ENCODE measurements at places on chromosomes 3 and 15. TPM values are rescaled to one million over a fixed set of nuclear protein-coding genes. Genes with fewer than 3 reads are reported as not detected.

ECE2 gene
- 7.7 TPM for polyA plus RNA-seq

FILIP1L gene
- polyA plus RNA-seq = 19.0 TPM

HESX1 gene
- polyA plus RNA-seq = 1.1 TPM

FRMD5 gene
- polyA plus RNA-seq = 0.23 TPM

VPS18 gene
- 6.8 TPM for polyA plus RNA-seq

FAM107A gene
- polyA plus RNA-seq = 21.0 TPM

CYP8B1 gene
- polyA plus RNA-seq = not detected

FBXL2 gene
- polyA plus RNA-seq = 2.5 TPM

GRCh38 chr15:63238796-63239195 lies 38.6 kb upstream of the APH1B start:
- no peak for DNase-seq

DNA sequence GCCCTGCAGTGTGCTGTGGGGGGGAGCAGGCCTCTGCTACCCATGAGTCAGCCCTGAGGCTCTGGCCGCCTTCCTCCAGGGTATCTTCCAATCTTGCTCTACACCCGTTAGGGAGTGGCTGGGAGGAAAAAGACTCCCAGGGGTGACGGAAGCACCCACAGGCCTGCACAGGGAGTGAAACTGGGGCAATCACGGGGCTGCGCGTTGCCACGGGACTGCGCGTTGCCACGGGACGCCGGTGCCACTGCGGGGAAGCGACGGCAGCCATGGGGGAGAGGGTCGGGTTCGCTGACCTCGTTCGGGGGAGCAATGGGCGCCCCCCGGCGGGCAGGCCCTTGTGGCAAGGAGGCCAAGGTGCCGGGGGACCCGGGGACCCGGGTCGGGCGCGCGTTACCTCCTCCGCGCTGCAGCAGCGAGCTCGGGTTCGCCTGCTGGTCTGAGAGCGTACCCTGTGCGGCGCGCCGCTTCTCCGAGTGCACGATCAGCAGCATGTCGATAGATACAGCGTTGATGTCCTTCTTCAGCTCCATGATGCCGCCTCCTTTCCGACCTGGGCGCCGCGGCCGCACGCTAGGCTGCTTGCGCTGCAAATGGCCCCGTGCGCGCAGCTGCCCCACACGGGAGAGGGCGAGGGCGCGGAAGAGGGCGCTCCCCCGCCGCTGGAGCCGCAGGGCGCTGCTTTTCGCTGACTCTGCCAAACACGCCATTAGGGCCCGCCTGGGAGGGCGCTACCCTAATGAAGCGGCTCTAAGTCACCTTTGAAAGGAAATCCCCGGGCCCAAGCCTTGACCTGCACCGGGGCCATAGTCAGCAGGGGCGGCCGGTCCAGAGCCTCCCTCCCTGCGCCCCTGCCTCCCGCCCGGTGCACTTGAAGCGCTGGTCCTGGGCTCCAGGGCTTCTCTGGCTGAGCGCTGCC lies at the start of gene KY:
KY (minus strand) TSS at position 592 of the 916 bp plus-strand sequence; CDS start at position 530, 62 bp downstream.
- DNase-seq = peak; percentile 42

DNA sequence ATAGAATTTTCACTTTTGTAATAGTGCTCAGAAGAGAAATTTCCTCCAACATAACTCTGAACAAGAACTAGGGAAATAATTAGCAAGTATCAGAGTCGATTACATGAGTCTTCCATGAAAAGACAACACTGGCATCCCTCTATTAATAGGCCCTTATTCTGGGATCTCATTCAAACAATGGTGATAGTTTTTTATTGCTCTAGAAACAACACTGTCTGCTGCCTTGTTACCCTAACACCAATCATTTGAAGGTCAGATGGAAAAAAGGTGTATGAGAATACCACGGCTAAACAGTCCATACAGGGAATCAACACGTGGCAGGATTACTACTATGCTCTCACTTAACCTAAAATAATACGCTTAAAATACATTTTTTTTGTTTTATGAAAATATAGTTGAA lies 35.9 kb downstream of the GNB4 start:
- DNase-seq = no peak

DNA sequence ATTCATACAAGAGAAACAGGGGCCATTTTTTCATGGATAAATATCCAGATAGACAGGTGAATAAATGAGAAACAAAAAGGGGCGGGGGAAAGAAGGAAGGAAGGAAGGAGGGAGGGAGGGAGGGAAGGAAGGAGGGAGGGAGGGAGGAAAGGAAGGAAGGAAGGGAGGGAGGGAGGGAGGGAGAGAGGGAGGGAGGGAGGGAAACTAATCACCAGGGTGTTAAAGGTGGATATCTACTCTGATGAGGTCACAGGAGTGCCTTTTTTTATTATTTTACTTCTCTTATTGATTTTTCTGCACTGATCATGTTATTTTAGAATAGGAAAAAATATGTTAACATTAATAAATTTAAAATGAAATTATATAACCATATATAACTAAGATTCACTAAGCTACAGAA lies 10.4 kb upstream of the VEPH1 start:
- no peak for DNase-seq

DNA sequence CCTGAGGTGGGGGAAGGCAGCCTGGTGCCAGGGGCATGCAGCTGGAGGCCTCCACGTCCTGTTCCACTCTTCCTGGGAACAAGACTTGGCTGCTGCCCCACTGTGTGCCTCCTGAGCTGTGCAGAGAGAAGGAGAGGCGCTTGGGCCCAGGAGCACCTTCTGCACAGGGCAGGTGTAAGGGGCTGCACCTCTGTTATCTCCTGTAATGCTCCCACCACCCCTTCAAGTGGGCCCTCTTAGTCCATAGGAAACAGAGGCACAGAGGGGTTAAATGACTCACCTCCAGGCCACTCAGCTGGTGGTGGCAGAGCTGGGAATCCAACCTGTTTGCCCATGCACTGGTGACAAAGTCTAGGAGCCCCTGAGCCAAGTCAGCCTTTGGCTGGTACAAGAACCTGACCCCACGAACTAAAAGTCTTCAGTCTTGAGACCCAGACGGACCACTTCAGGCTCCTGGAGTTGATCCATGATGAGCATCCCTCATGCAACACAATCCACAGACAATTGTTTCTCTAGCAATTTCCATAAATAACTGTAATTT lies 93.2 kb downstream of the IQSEC1 start:
- DNase-seq = no peak

DNA sequence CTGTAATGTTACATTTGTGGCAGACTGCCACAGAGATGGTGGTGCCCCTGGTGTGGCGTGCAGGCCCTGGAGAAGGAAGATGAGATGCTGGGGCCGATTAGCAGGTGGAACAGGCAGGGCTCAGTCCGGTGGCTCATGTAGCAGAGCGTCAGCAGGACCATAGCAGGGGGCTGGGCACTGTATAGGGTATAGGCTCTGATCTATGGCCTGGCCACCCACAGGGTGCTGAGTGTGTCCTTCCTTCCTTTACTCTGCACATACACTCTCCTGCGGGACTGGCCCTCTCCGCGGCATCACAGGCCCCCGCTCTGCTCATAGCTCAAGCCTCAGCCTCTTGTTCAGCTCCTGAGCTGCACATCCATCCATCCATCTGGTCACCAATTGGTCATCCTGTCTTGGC lies 143.6 kb downstream of the OPA1 start:
- no peak for DNase-seq

DNA sequence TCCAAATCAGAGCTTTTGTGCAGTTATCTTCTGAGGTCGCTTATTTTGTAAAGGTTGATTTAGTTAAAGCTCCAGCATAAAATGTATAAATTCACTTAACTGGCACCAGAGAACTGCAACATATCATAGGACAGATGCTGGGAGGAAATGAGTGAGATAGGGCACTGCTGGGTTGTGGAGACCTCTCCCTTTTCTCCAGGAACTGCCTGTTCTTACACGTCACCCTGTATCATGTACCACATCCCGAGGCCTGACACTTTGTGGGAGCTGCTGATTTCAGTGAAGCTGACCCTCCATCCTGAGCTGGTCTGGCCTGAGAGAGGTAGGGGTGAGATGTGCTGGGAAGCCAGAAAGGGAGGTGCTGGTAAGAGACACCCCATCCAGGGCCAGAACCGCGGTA lies 213.8 kb upstream of the FEZF2 start:
- DNase-seq = no peak

- DNase-seq = no peak
Measured at GRCh38 chr3:53570709-53571108, 76.3 kb downstream of the CACNA1D start.

- no peak for DNase-seq
Measured at GRCh38 chr3:63877737-63878393, 14.2 kb downstream of the ATXN7 start.

- no peak for DNase-seq
Measured at GRCh38 chr15:59993041-59993750, 10.9 kb upstream of the FOXB1 start.

- no peak for DNase-seq
Measured at GRCh38 chr3:35931867-35932266, 292.5 kb downstream of the ARPP21 start.

GRCh38 chr3:126528800-126529541 lies 5.0 kb downstream of the CHST13 start:
- DNase-seq = peak; percentile 53

DNA sequence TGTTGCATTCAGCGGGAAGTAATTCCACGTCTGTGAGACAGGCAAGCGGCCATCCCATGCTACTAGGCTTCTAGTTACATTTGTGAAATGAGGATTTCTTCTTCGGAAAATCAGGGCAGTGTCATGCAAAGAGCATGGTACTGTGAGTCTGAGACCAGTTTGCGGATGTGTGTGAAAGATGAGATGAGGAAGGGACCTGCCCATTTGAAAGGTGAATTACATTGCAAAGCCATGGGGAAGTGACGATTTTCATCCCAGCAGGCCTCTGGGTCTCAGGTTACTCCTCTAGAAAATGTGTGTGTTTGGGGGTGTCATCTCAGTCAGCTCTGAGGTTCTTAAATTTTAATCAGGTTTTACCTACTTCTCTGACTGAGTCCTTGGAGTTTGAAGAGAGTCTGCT lies 16.1 kb downstream of the TLE3 start:
- DNase-seq = no peak

DNA sequence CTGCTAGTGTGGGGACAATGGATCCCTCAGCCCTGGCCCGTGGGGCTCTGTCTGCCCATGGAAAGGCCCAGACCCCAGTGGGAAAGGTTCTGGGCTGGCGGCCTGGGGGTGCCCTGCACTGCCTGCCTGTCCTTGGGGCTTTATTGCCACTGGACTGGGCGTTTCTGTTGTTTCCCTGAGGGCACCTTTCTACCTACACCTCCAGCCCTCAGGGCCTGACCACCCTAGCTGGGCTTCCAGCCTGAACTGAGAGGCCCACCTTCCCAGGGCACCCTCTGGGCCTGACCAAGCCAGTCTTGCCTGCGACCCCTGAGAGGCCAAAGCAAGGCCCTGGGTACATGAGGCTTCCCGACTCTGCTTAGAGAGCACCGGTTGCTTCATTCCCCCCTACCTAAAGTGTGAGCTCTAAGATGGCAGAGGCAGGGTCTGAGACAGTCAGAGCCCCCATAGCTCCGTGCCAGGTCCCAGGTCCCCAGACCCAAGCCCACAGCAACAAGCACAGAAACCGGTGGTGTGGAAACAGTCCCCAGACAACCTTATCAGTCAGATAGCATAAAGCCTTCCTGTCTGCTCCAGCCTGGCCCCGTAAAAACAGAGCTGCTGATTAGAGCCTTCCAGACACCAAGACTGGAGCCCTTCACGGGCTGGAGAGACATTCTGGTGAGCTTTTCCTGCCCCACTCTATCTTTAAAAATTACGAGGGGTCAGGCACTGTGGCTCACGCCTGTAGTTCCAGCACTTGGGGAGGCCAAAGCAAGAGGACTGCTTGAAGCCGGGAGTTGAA lies 102.8 kb downstream of the CHSY1 start:
- no peak for DNase-seq

GRCh38 chr3:140456974-140457373 lies 220.9 kb upstream of the TRIM42 start:
- no peak for DNase-seq

DNA sequence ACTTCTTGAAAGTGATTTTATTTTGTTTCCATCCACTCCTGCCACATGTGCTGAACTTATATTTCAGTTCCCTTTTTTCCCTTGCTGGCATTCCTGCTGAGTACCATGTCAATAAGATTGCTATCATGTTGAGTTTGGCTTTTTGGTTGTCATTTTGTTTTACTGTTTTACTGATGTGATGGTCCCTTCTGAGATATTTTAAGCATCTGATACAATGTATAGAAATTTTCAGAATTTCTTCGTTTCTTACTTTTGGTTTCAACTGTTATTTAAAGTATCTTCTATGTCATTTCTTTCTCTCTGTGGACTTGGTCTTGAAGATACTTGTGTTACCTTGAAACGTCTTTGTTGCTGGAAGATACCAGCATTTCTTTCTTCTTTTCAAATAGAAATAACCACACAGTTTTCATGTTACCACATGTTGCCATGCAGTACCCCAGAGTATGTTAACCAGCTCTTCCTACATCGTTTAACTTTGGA lies 14.1 kb downstream of the SIDT1 start:
- DNase-seq = no peak

- no peak for DNase-seq
Measured at GRCh38 chr15:62844564-62845240, 197.8 kb upstream of the TPM1 start.

GRCh38 chr15:66072616-66073361 lies 180.8 kb downstream of the MEGF11 start:
- no peak for DNase-seq

- no peak for DNase-seq
Measured at GRCh38 chr3:49498648-49499047, 28.6 kb downstream of the DAG1 start.

- no peak for DNase-seq
Measured at GRCh38 chr3:43477600-43477999, 144.2 kb downstream of the ANO10 start.

DNA sequence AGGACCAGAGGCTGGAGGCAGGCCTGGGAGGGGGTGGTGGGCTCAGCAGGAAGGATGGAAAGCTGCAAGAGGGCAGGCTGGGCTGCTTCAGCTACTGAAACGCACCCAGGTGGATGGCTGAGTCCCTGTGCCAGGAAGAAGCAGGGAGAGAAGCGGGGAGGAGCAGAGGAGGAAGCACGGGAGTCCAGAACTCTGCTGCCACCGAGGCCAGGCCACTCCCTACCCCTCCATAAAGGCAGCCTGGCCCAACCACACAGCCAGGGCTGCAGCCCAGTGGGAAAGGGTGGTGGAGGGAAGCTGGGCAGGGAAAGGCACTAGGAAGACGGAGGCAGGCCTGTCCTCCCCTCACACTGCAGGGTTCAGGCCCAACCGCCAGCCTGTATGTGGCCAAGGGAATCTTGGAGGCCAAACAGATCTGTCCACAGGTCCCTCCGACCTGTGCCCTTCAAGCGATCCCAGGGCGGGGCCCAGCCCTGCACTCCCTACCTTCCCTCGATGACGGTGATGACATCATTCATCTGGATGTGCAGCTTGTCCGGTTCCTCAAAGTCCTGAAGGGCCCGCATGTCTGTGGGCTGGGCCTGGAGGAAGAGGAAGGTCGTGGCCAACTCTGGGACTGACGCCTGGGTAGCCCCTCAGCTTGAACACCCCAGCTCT lies 30.5 kb downstream of the TNK2 start:
- no peak for DNase-seq

DNA sequence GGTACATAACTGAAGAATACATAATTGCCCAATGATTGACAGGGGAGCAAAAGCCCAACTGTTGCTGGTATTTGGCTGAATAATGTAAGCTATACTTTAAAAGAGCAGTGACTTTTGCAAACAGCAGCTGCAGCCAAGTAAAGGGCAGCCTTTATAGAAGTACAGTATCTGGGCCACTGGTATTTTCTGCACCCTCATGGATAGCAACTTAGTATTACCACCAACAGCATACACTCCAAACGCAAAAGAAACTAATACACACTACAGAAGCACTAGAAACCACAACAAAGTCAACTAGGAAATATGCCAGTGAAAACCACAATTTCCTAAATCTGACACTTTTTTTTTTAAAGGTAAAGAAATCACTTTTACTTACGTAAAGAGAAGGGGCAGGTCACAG lies 206.1 kb downstream of the TIGIT start:
- DNase-seq = no peak

GRCh38 chr15:40845511-40846284 lies 1.9 kb downstream of the SPINT1 start:
- peak; percentile 86 for DNase-seq
